ENCODE measurements at places on chromosomes 2 and 18.

DNA sequence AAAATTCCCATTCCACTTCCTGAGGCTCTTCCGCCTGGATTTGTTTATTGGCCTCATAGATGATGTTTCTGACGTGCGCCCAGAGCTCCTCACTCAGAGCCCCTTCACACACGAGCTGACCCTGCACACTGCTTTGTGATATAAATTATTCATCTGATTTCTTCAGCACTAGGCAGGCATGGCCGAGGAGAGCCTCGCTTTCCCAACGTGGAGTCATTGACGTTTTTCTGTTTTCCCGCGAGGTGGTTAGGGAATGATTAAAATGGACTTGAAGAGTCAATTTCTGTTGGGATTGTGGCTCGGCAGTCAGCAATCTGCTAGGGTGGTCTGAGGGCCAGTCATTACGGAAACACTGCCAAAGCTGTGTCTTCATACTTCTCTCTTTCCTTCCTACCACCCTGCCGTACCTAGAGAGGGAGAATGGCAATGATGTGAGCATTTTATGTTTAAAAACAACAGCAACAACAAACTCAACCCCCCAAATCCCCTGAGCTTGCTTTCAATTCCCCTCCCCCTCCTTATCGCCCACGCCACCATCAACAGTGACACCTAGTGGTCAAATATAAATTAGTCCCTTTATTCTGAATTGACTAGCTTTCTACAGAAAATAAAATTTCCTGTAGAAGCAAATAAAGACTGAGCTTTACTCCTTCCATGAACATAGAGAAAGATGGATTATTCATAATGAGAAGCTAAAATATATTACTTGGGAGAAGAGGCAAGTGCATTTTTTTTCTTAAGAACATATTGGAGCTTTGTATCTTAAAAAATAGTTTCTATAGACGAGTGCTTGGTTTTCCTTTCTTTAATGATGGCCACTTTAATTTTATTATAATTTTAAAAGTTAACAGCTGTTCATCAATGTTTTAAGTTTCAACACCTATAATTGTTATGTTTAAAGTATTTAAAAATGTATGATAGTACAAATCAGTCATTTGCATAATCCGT is 285.1 kb downstream of the MTX2 start:
- DNase-seq: no peak

GRCh38 chr2:239882331-239882732 is 142.8 kb downstream of the NDUFA10 start:
- DNase-seq: peak; percentile 38

DNA sequence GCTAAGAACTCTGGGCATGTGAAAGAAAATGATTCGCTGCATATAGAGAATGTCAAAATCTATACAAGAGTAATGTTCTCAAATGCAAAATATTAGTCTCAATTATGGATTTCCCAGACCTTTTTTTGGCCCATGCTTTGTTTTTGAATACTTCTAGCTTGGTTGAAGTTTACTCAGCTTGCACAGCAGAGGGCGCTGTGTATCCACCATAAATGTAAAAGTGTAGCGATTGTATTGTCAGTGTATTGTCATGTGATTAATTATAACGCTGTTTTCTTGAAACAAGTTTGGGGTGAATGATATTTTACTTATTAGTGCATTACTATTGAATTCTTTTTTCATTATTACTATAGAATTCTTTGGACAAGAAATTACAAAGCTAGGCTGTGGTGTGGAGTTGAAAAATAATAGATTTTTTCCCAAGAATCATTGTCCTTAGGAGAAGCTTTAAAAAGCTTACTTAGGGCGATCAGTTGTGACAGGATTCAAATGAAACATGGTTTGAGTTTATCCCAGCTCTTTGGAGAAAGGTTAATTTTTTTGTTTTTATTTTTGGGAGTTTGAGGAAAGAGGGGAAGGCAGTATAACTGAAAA is 98.3 kb downstream of the PIK3C3 start:
- peak; percentile 39 for DNase-seq

GRCh38 chr2:206457188-206457634 is 13.9 kb downstream of the ADAM23 start:
- DNase-seq: no peak

- no peak for DNase-seq
These were observed 93.9 kb downstream of the CRACDL start for GRCh38 chr2:98842136-98842535.

GRCh38 chr18:11096839-11097750 is 52.3 kb downstream of the PIEZO2 start:
- no peak for DNase-seq

DNA sequence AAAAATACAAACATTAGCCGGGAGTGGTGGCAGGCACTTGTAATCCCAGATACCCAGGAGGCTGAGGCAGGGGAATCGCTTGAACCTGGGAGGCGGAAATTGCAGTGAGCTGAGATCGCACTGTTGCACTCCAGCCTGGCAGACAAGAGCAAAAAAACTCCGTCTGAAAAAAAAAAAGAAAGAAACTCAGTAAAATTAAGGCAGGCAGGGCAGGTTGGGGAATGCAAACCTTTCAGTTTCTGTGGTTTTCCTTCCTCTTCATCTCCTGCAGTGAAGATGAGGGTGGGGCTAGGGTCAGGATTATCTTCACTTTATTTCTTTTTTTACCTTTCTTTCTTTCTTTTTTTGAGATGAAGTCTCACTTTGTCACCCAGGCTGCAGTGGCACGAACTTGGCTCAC is 43.2 kb upstream of the PSME4 start:
- DNase-seq: no peak

DNA sequence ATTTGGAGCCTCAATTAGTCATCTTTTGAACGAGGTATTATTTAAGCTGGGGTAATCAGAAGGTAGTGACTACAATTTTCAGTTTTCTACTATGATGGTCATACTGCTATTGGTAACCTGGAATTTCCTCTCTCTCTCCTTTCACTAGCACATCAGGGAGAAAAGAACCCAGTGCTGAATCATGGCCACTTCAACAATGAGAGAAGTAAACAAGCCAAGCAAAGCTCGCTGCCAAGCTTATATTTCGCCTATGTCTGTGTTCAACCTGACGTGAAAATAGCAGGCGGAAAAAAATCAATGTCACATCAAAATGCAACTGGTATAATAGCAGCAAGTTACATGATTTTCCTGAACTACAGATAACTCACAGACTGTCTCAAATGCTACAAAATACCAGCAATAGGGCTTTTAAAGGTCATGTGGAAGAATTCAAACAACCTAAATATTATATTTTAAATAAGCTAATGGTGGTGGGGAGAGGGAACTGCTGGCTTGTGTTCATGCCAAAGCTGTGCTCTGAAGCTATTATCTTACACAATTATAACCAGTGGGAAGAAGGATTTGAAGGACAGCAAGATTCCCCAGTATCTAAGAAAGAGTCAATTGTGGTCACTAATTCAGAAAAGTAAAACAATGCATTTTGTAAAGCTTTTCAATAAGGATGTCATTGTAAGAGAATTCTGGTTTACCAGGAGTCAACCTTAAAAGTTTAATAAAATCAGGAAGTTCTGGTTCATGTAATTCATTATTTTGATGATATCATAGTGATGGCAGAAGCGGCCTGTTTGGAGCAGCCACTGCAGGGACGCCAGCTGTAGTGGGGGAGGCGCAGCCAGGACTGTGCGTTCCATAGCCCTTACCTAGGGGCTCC is 38.0 kb downstream of the RNF152 start:
- DNase-seq: no peak

DNA sequence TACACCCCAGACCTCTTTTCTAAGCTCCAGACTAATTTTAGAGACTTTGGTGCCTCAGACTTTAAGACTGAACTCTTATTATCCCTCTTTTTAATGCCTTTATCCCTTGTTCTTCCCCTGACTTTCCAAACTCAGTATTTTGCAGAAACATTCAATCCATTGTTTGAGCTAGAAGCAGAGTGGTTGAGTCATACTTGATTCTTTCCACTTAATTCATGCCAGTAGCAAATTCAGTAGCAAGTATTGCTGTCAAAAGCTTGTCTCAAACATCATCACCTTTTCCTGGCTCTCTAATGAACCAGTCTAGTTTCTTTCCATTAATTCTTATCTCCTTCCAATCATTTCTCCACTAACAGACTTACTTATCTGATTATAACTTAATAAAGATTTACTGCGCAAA is 699.7 kb upstream of the ZNF804A start:
- DNase-seq: no peak

GRCh38 chr2:237877576-237878307 is 18.3 kb downstream of the RAMP1 start:
- DNase-seq: no peak

DNA sequence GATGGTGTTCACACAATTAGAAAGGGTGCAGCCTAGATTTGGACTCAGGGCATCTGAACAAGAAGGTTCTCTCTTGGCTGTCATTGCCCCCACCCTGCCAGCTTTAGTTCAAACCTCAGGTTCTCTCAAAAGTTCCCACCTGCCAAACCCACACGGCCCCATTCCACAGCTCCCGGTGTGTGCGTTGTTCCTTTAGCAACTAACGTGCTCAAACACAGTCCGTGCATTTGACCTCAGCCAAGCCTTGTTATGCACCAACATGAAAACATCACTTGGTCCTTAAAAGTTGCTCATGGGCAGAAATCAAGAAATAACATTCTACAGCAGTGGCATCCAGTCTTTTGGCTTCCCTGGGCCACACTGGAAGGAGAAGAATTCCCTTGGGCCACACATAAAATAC is 32.0 kb downstream of the LOXHD1 start:
- DNase-seq: no peak

DNA sequence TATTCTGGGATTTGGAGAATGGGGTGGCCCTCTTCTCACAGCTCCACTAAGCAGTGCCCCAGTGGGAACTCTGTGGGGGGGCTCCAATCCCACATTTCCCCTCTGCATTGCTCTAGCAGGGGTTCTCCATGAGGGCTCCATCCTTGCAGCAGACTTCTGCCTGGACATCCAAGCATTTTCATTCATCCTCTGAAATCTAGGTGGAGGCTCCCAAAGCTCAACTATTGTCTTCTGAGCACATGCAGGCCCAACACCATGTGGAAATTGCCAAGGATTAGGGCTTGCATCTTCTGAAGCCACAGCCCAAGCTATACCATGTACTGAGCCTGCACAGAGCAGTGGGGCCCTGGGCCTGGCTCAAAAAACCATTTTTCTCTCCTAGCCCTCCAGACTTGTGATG is 162.4 kb upstream of the CWC22 start:
- no peak for DNase-seq

GRCh38 chr18:13223311-13224143 is 5.0 kb downstream of the LDLRAD4 start:
- no peak for DNase-seq

- DNase-seq: no peak
These were observed 793.4 kb downstream of the SATB2 start for GRCh38 chr2:198664321-198664720.

DNA sequence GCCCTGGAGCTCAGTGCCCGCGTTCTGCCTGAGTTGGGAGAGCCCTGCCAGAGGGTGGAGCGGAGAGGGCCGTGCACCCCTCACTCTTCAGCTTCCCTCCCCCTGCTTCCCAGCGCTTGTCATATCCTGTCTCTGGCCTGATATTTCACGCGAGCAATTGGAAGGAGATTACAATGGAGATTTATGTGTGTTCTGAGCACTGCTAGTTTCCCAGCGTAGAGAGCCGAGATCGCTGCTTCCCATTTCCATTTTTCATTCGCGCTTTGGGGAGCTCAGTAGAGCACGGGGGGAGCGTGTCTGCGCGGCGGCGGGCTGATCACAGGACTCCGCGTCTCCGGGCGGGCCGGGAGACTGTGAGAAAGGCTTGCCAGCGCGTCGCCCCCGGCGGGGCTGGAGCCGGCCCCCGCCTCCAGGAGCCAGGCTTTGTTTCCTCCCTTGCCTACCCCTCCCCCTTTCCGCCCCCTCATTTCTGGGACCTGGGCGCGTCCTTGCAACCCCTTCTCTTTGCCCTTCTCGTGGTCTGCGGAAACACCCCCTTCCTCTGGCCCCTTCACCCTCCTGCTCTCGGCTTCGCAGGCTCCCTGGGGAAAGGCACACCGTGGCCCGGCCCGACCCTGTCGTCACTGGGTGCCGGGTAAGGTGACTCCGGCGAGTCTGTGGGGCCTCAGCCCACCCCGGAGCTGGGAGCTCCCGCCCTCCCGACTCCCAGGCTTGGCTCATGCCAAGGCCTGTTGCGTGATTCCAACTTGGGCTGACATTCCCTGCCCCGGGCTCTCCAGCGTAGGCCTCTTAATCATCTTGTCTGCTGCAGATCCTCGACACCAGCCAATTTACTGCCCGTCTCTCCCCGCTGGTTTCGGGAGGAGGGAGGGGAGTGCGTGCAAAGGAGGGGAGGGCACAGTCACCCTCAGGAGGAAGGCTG is 5.8 kb downstream of the DLX2 start:
- no peak for DNase-seq

DNA sequence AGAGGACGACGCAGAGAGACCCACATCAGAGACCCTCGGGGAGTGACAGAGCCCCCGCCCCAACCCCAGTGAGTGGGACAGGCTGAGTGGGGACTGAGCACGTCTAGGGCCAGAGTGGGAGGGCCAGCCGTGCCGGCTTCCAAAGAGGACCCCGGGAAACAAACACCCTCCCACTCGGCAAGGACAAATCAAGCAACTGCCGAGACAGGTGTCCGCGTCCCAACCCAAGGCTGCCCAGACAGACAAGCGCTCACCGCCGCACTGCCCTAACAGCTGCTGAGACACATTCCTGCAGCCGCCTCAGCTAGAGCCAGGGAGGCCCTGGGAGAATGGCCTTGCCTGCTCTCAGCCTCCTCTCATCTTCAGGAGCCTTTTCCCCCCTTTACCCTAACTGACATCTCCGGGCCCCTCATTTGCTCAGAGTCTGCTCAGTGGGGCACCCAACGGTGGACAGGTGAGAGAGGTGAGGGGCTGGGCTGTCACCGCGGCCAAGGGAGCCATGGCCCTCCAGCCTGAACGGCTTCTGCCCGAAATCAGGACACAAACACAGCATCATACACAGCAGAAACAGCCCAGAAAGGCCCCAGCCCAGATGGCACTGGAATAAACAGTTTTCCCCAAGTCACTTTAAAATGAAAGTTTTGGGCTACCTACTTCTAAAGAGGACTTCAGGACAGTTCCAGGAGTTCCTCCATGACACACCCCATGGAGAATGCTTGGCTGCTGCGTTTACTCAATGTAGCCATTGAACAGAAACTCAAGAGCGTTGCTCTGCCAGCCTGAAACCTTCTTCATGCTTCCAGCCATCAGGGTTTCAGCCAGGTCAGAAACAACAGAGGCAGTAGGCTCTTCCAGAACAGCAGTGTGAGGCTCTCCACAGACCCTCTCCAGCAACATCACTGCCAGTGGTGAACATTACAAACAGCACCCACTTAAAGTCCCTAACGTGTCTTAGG is 23.6 kb downstream of the SLC66A2 start:
- DNase-seq: no peak

DNA sequence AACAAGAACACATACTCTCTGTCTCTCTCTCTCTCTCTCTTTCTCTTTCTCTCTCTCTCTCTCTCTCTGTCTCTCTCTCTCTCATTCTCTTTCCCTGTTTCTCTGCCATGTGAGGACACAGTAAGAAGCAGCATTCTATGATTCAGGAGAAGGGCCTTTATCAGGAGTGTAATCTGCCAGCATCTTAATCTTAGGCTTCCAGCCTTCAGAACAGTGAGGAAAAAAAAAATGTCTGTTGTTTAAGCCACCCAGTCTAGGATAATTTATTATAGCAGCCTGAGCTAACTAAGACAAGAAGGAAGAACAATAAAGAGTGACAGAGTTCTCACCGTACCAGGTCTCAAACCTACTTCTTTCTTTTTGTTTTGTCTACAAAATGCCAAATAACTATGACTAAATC is 399.4 kb downstream of the SOCS6 start:
- no peak for DNase-seq
